AG04449 (cell line): ENCODE measurements at places on chromosomes 5 and 9.

GRCh38 chr5:103111468-103111867 lies 8.5 kb downstream of the GIN1 start:
- no peak for DNase-seq

DNA sequence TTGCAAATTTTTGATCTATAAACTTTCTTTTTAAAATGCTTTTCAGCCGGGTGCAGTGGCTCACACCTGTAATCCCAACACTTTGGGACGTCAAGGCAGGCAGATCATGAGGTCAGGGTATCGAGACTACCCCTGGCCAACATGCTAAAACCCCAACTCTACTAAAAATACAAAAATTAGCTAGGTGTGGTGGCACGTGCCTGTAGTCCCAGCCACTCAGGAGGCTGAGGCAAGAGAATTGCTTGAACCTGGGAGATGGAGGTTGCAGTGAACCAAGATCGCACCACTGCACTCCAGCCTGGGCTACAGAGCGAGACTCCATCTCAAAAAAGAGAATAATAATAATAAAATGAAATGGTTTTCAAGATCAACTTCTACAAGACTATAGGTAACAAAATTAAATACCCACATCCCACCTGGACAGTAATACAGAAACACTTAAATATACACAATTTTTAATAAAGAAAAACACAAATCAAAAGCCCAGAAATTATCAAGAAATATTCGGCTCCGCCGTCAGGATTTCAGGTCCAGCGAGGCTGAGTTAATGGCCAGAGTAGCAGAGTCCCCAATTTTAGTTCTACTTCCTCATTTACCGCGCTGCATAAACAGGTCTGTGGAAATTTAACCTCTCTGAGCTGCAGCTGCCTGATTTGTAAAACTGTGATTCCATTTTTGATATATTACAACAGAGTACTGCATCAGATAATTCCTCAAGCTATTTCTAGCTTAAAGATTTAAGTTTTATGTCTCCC lies 4.0 kb downstream of the TUT7 start:
- DNase-seq: no peak

DNA sequence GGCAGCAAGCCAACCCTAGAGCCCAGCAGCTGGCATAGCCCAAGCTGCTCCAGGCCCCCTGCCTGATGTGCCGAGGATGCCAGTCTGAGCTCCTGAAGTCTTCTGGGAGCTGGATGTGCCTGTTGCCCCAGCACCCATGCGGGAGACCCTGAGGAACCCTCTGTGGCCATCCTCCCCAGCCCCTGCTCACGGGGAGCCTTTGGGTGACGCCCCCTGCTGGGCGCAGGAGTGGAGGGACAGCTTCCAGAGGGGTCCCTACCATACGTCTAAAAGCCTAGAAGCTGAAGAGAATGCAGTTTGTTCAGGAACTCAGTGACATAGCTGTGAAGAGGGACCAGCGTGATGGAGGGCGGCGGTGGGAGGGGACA lies 33.1 kb upstream of the MVB12B start:
- DNase-seq: no peak

DNA sequence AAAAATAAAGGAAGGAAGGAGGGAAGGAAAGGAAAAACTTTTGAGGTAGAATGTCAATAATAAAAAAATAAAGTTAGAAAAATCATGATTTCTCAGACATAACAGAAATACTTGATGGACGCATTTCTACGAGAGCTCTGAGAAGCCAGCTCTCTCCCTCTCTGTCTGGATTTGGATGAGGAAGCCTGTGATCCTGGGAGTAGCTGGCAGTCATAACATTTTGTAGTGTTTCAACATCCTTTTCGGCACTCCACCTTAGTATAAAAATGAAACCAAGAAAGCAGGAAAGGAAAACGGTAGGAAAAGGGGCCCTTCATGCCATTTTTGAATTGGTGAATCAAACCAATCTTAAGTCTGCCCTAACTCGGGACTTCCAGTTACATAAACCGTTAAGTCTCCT lies 321.3 kb downstream of the EPB41L4A start:
- DNase-seq: no peak

DNA sequence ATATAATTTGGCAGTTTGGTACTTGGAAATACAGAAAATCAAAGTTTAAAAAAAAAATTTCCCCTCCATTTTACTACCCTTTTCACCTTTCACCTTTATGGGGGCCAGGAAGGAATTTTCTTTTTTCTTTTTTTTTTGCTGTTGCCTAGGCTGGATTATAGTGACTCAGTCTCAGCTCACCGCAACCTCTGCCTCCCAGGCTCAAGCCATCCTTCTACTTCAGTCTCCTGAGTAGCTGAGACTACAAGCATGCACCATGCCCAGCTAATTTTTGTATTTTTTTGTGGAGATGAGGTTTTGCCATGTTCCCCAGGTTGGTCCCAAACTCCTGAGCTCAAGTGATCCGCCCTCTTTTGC lies 9.1 kb downstream of the CHMP5 start:
- no peak for DNase-seq

- DNase-seq: no peak
Observed at GRCh38 chr5:54765165-54766028, 220.0 kb downstream of the ESM1 start.

DNA sequence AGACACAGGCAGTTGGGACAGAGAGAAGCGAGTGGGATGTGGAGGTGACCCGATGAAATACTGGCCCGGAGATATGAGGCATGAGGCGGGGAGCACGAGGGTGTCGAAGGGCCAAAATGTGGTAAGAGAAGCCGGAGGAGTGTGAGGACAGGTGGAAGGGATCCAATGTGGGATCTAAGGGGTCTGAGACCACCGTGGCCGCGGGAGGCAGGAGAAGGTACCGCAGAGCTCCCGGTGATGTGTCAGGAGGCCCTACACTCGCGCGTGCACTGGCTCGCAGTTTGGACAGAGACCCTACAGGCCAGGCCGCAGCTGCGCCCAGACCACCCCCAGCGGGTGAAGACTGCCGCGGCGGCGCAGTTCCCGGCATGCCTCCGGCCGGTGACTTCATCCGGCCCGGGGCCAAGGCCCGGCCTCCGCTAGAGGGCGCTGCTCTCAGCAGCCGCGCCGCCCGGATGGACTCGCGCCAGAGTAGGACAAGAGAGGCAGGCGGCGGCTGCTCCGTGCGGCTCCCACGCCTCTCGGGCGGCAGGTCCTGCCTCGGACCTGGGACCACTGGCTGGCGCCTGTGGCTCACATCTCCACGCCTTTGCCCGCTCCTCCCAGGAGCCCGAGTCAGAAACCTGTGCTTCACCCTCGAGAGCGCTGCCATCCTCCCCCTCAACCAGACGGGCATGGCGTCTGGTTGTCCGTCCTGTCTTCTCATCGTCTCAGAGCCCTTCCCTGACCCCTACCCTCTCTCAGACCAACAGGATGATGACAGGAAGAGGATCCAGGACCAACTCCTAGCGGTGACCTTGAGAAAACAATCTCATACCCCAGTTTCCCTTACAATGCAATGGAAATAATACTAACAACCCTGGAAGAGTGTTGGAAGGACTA lies 35.4 kb upstream of the STING1 start:
- DNase-seq: no peak

DNA sequence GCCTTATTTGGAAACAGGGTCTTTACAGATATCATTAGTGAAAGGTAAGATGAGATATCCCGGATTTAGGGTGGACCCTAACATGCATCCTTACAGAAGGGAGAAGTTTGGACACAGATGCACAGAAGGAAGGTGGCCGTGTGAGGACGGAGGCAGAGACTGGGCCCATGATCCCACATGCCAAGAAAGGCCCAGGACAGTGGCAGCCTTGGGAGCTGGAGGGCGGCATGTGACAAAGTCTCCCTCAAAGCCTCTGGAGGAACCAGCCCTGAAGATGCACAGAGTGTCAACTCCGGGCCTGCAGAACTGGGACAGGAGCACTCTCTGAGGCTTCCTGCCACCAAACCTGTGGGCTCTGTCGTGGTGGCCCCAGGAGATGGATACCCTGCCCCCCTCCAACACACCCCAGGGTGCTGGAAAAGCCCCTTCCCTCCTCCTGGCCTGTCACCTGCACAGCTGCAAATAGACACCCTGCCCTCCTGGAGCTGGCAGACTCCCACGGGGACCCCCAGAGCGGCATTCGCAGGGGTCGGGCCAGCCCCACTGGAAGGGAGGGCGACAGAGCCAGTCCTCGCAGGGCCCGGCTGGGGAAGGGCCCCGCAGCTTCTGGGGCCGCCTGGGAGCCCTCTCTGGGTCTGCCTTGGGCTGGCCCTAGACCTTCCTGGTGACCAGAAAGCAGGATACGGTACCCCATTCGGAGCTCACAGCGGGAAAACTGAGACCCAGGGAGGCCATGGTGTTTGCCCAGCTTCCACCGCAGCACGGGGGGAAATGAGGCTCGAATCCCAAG lies 7.9 kb downstream of the NACC2 start:
- DNase-seq: no peak

DNA sequence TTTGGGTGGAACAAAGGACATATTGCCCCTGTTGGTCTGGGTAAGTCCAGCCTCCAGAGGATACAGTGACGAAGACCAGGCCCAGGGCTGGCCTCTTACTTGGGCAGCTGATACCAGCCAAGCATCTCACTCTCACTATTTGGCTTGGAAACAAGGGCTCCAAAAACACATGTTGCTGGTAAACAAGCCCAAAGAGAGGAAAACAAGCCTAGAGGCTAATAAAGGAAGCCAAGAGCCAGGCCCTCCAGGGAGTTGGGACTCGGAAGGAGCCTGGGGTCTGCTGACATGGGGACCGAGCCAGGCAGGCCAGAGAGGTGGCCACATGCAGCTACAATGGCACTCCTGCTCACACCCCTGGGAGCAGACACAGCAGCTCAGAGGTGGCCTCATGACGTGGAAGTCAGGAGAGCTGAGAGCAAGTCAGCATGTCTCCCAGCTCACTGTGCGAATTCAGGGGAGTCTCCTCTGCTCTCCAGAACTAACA lies 5.7 kb downstream of the SPARC start:
- DNase-seq: no peak

DNA sequence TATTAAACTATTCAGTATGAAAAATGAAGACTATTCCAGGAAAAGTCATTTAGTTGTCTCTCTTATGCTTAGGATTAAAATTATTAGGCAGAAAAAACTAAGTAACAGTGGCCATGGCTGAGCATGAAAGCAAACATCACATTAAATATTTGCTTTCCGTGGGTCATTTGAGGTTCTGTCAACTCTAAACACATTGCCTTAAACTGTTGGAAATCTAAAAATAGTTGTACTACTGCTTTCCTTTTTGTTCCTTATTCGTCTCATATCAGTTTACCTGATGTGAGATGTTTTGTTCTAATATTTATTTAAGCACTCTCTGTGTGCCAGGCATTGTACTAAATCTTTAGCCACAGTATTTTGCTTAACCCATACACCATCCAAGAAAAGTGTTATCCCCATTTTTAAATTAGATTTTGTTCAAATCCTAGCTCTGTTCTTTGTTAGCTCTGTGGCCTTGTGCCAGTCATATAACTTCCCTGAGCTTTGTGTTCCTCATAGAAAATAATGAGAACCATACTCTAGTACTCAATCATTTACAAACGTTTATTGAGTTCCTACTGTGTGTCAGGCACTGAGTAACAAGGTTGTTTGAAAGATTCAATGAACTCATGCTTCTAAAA lies 18.7 kb upstream of the ZNF608 start:
- DNase-seq: no peak

GRCh38 chr9:93681269-93682154 lies 105.1 kb downstream of the PHF2 start:
- DNase-seq: no peak

DNA sequence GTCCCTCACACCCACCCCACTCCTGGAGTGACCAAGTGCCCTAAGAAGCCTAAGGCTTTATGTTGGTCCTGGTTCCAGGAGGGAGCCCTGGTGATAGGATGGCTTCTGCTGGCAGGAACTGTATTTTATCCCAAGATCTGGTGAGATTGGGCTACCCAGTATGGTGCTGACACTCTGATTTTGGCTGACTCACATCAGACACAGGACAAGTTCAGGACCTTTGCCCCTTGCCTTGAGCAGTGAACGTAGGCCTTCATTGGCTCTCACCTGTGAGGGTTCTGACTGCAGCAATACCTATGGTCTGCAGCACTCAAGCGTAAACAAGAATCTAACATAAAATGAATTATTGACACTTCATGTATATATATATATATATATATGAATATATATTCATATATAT lies 25.0 kb downstream of the BHMT start:
- DNase-seq: no peak

- no peak for DNase-seq
Observed at GRCh38 chr9:131228988-131229387, 47.3 kb downstream of the FAM78A start.

- no peak for DNase-seq
Observed at GRCh38 chr5:145471831-145472612, 363.1 kb downstream of the PRELID2 start.

DNA sequence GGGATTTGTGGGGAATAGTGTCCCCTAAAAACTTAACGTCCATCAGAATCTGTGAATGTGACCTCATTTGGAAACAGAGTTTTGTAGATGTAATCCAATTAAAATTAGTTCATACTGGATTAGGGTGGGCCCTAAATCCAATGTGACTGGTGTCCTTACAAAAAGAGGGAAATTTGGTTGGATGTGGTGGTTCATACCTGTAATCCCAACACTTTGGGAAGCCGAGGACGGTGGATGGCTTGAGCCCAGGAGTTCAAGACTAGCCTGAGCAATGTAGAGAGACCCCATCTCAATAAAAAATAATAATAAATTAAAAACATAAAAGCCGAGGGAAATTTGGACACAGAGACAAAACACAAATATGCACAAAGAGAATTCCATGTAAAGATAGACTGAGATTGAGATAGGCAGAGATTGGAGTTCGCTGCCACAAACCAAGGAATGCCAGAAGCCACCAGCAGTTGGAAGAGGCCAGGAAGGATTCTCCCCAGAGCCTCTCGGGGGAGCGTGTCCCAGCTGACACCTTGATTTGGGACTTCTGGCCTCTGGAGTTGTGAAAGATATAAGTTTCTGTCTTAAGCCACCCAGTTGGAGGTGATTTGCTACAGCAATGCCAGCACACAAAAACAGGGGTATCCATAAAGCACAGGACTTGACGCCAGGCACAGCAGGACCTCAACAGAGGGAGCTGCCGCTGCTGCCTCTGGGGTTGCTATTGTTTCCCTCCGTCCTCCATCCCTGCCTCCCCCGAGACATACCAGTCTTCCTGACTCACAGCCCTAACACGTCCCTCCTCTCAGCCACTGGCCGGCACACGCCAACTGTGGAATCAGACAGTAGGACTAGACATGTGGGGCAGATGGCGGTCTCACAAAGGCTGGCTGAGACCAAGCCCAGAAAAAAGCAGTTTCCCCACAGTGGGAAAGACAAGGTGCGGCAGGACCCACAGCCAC lies 73.8 kb upstream of the IL17B start:
- peak; percentile 87 for DNase-seq
